COR-L47 (cell line): ENCODE measurements at places on chromosomes 11 and 22.

DNA sequence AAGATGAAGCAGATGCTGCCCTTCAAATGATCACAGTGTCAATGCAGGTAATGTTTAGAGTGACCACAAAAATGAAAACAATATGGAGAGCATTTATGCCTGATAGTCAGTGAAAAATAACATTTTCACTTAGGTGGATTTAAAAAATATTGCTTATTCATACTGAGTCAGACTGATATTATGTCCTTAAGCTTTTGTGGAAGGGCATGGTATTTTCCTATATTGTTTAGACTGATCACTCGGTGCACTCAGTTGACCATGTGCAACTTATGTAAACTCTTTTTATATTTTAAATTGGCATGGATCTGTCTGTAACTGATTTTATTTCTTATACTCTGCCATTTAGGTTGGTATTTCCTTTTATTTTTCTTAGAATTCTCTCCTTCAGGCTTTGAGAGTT is 106.6 kb downstream of the DYNC2H1 start:
- DNase-seq: no peak

DNA sequence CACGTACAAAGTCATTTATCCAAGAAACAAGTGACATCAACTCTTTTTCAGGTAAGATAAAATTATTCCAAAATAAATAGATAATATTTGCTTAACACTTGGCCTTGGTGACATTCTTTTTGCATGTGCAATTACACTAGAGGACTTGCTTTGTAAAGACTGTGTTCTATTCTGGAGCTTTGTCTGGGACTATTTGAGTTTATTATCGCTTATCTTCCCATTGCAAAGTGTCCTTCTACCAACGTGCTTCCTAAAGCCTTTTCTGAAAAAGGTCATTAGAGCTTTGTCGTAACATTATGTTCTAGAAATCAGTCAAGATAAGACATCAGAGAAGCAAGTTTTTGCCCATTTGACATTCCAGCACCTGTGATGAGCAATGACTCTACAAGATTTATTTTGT is 78.3 kb upstream of the MYO18B start:
- no peak for DNase-seq

DNA sequence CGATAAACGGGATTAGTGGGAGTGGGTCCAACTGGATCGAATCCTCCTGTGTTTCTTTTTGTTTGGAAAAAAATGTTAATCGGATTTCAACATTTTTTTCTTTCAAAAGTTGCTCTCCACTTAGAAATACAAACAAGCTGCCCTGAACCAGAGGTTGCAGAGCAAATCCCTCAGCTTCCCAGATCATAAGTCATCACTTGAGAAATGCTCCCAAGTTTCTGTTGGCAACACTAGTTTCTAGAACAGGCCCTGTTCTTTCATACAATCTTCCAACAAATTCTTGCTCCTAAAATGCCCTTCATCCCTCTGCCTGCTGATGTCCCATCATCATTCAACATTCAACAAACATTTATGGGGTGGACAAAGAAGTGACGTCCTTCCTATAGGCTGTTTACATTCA is 1.3 kb upstream of the MLC1 start:
- no peak for DNase-seq

GRCh38 chr22:37808294-37808657 is 542 bp downstream of the GCAT start:
- DNase-seq: no peak

- peak; percentile 61 for DNase-seq
These were observed 35.1 kb upstream of the SUSD2 start for GRCh38 chr22:24146194-24146616.

GRCh38 chr11:35036639-35037038 is 102.3 kb upstream of the CD44 start:
- no peak for DNase-seq

- no peak for DNase-seq
These were observed 1.0 kb upstream of the FKBP2 start for GRCh38 chr11:64239662-64240434.

GRCh38 chr22:42990131-42990838 is 24.7 kb downstream of the PACSIN2 start:
- DNase-seq: no peak

GRCh38 chr11:102426000-102426399 is 26.6 kb downstream of the TMEM123 start:
- DNase-seq: peak; percentile 9

GRCh38 chr22:24190596-24191208 is 9.4 kb downstream of the SUSD2 start:
- DNase-seq: no peak

DNA sequence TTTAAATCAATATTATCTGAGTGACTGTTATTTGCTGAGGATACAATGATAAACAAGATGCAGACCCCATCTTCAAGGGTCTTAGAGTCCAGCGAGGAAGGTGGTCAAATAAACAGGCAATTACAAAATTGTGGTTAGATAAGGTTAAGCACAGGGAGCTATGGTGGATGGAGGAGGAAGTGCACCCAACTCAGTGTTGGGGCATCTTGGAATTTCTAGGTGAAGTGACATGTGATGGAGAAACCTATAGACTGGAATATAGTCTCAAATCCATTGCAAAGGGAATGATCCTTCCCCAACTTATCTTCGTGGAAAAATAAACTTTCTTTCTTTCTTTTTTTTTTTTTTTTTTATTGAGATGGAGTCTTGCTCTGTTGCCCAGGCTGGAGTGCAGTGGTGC is 3.4 kb upstream of the PTPRJ start:
- DNase-seq: no peak

DNA sequence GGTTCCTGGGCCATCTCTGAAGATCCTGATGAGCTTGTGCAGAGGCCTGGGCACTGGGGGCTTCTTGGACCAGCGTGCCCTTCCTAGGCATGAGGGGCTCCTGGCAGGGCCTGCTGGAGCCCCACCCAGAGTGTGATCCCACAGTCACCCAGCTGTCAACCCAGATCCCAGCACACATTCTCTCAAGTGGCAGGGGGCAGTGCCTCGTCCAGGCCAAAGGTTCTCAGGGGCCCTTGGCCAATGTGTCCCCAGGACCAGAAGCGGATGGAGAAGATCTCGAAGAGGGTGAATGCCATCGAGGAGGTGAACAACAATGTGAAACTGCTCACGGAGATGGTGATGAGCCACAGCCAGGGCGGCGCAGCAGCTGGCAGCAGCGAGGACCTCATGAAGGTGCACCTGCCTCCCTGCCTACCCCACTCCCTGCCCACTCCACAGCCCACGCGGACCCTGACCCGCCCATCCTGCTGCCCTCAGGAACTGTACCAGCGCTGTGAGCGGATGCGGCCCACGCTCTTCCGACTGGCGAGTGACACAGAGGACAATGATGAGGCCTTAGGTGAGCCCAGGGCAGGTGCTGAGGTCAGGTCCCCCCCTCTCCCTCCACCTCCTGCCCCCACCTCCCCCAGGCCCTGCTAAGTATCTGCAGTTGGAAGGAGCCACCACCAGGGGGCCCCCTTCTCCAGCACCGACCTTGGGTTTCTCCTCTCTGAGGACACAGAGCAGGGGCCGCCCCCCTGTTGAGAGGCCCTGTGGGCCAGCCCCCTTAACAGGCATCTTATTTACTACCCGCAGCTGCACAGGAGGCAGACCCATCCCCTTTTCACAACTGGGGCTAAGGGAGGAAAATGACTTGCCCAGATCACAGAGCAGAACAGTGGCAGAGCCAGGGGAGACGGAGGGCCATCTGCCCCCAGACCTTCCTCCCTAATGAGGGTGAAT is 14.7 kb downstream of the GGA1 start:
- DNase-seq: peak; percentile 52

GRCh38 chr22:47396105-47396504 is 633.7 kb downstream of the TBC1D22A start:
- no peak for DNase-seq

DNA sequence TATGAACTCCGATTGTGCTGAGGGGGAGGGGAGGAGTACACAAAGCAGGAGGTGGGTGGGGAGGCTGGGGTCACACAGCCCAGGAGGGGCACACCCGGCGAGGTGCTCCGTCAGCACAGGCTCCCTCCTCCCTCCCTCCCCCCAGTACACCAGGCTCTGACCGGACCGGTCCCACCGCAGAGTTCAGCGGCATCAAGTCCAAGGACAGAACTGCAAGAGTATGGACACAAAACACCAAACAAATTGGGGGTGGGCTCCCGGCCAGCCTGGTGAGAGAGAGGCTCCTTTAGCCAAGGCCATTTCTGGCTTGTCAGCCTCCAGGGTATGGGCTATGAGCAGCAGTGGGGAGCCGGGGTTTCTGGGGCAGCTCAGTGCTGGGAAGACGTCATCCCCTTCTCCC is 68.3 kb downstream of the ST3GAL4 start:
- no peak for DNase-seq

DNA sequence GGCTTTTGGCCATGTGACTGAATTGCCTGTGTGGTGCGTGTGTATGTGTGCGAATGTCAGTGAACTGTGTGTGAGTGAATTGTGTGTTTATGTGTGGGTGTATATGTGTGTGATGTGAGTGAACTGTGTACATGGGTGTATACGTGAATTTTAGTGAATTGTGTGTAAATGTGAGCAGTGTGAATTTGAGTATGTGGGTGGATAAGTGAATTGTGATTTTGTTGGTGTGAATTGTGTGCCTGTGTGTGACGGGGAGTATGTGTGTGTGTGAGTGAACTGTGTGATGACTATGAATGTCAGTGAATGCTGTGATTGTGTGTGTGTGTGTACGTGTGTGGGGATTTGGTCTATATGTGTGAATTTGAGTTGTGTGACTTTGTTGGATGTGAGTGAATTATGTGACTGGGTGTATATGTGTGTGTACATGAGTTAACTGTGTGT is 3.5 kb downstream of the DDTL start:
- DNase-seq: no peak

DNA sequence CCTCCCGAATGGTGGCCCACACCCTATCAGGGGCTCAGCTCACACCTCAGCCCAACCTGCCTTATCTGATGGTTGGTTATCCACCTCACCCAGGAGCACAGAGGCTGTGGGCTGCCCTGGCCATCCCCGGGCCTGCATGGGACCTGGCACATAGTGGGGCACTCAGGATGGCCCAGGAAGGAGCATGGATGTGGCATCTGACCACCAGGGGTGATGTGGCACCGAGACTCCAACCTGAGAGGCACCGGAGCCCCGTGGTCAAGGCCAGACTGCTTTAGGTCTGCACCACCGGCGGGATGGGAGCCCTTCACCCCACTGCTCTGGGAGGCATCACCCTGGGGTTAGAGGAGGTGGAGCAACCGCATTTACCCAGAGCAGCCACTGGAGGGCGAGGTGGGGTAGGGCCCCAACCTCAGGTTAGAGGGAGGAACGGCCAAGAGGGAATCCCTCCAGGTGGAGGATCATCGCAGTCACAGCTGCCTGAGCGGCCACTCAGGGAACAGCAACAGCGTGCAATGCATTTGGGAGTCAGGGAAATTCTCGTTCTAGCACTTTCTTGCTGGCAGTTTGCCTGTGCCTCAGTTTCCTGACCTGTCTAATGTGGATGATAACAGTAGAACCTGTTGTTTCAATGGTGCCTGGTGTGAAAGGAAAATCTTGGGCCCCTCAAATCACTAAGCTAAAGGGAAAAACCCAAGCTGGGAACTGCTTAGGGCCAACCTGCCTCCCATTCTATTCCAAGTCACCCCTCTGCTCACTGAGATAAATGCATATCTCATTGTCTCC is 52.9 kb upstream of the CARS1 start:
- peak; percentile 59 for DNase-seq
